ENCODE measurements at places on chromosomes 2 and 18.
A peak's percentile ranks its signal among the peaks of the same experiment; 100 is the strongest.

DNA sequence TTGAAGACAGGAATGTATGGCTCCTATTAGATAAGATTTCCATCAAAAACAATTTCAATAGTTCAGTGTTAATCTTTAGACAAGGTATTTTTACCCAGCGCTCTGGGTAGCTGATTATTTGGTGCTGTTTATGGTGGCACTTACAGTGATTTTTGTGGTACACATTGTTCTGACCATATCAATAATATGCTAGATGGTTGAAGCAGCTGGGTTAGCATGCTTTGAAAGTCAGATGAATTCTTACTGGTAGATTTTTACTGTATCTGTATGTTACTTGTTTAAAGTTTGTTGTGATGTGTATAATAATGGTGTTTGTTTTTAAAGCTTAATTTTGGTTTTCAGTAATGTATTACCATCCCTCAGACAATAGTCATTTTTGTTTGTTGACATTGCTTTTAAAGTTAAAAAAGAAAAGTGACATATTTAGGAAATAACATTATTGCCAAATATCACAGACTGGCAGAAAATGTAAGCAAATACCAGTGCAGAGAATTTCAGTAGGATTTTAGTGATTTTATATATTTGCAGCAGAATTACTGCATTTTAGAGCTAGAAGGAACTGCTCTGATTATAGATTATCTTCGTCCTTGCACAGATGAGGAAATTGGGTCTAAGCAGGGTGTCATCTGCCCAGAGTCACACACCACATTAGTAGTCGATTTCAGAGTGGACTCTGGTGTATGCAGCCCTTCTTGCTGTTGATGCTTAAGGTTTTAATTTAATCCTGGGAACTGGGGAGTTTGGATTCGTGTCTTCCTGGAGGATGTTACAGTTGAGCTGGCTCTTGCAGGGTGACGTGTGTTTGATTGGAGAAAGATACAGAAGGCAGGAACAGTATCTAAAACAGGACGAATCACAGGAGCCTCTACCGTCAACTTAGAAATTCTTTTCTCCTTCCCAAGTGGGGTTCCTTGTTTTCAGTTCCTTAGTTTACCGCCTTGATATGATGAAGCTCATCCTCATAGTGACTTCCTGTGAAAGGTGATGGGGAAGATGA is 6.6 kb downstream of the SOCS6 start:
- no peak for DNase-seq

- no peak for DNase-seq
Observed at GRCh38 chr2:190571686-190572085, 37.2 kb upstream of the NEMP2 start.

GRCh38 chr2:163481515-163481914 is 254.3 kb downstream of the FIGN start:
- no peak for DNase-seq

GRCh38 chr18:9334973-9335696 is 562 bp downstream of the TWSG1 start:
- DNase-seq: peak; percentile 1

GRCh38 chr2:10196110-10196892 is 73.8 kb downstream of the RRM2 start:
- no peak for DNase-seq

- DNase-seq: no peak
Observed at GRCh38 chr2:202609381-202610145, 25.2 kb upstream of the FAM117B start.

- no peak for DNase-seq
Observed at GRCh38 chr2:63057249-63058143, 6.9 kb downstream of the OTX1 start.

DNA sequence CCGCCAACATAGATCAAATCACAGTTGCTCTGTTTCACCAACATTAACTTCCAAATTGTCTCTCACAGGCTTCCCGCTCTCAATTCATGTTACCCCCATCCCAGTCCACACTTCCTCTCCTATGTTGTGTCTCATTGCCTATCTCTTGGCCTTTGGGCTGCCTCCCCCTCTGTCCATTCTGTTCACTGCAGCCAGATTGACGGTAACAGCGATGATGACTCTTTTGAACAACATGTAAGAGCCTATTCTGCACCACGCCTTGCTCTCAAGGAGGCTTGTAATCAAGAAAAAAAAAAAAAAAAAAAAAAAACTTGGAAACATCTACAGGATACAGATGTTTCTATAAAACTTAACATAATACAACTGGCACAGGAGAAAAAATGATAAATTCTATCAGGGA is 77.3 kb upstream of the RMDN2 start:
- no peak for DNase-seq

DNA sequence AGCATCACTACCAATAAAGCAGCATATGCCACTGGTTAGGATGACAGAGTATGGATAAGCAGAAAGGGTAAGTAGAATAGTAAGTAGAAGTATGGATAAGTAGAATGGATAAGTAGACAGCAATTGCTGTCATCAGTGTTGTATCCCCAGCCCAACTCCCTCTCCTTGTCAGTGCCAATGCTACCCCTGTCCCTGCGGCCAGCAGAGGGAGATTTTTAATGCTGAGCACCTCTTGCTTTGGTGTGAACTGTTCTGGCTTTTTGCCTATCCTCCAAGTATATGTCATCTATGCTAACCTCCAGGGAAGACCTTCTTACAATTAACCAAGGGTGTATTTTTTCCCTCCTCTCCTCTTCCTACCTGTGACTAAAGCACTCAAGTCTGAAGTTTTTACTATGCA is 136.7 kb upstream of the SPHKAP start:
- no peak for DNase-seq

- DNase-seq: no peak
Observed at GRCh38 chr2:72931280-72931910, 14.1 kb downstream of the EMX1 start.

- DNase-seq: no peak
Observed at GRCh38 chr18:70523792-70524182, 234.9 kb downstream of the SOCS6 start.

- no peak for DNase-seq
Observed at GRCh38 chr2:24509425-24509824, 18.4 kb downstream of the NCOA1 start.

GRCh38 chr2:11067221-11068078 is 87.8 kb upstream of the SLC66A3 start:
- DNase-seq: no peak

GRCh38 chr2:153588408-153588807 is 109.8 kb upstream of the RPRM start:
- no peak for DNase-seq

DNA sequence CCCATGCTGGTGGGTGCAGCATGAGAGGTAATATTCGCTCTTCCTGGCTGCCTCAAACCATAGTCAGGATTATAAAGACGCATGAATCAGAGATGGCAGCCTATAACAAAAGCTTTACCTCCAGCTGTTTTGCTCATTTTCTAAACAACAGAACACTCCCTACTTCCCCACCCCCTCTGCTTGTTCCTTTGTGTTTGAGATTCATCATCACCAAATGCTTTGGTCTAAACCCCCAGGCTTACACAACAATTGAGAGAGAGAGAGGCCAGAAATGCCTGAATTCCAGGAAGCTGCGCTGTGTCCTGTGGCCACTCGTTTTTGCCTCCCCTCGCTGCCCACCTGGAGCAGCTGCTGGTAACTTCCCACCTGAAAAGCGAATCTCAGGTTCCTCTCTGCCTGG is 78.8 kb upstream of the CAPN13 start:
- no peak for DNase-seq

- DNase-seq: no peak
Observed at GRCh38 chr2:219500135-219500534, 1.4 kb downstream of the GMPPA start.

DNA sequence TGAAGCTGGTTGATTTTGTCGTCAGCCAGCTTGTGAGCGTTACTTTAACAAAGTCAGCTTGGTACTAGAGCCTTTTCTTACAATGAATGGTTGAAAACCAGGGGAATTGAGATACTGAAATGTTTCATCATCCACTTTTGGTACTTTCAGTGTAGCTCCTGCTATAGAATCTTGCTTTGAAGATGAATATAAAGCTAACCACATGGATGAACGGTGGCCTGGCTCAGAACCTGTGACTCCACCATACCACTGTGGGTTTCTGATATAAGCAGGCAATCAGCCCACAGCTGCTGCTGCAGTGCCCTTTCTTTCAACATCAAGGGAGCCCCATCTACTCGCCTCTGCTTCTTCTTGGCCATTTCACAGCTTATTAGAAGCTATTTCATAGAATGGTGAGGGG is 53.2 kb upstream of the GPR45 start:
- DNase-seq: no peak

DNA sequence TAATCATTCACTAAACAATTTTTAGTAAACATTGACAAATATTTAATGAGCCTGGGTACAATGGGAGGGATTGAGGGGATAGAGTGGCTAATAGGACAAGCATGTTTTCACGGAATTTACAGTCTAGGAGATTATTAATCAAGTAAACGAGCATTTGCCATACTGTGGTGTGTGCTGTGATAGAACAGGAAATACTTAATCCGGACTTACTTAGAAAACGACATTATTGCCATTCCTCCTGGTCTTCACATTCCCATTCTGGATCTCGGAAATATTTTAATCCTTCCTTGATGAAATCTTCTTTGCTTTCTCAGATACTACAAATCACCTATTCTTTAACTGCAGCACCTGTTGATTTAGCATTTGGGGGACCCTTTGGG is 905 bp downstream of the TTLL4 start:
- DNase-seq: no peak

DNA sequence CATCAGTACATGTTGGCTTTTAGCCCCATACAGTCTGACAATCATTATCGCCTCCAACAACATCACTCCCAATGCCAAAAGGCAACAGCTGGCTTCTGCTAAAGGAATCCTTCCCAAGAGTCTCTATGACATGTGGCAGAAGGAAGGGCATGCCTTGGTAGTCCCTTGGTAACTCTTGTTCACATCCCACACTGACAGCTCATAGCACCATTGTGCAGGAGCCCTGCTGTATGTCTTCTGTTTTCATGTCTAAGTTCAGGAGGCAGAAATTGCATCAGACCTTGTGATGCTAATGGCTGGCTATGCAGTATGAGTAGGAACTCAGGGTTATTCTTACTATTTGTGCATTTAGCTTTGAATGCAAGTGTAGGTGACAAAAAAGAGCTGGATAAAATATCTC is 392.1 kb downstream of the PTH2R start:
- DNase-seq: no peak

DNA sequence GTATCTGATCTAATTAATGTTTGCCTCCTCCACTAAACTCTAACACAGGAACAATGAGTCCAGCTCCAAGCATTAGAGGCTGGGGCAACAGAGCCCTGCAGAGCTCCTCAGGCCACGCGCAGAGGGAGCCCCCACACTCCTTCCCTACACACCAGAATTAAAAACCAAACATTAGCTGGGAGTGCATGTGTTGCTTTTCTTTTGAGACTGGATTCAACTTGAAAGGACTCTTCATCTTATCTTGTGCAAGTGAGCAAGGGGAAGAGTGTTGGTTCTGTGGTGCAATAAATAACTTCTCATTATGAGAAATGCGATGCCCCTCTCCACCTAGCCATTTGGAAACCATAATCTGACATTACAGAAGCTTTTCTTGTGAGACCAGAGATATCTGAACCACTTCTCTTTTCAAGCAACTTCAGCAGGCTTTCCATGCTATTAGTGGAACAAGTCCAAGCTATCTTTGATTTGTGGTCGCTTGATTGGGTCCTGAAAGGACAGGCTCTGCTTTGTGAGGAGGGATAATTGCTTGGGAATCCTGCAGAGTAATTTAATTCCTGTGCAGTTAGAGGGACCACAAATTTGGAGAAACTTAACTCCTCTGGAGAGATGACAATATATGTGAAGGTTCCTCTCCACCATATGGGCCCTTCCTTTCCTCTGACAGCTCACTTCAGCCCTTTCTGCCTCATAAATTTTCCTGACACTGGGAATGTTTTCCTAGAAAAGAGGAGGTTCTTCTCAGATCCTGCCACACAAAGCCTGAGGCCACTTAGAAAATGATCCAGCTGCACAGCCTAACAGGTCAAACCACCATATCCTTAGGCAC is 112.5 kb downstream of the ATL2 start:
- DNase-seq: no peak

DNA sequence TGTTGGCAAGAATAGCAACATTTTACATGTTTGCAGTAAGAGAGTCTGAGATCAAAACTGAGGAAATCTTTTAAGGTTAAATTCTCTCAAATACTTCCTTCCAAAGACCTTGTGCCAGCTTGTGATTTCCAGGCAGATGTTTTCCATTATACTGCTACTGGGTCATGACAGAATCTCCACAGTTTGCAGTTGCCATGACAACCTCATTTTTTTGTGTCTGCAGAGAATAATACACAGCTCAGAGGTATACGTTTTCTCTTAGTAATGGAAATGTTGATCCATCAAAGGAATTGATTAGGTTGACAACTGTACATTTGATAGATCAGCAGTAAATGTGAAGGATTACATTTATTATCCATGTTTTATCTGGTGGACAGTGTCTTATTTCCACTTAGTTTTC is 29.1 kb upstream of the CSRNP3 start:
- DNase-seq: no peak

Measured in effector memory CD4-positive, alpha-beta T cell (primary cell).